IMR-90 (cell line): ENCODE measurements at places on chromosomes 13 and 19. TPM values are rescaled to one million over a fixed set of nuclear protein-coding genes. Genes with fewer than 3 reads are reported as not detected.

PKN1 gene
- total RNA-seq, result 39.4 and 41.4 TPM in 2 replicates

GRCh38 chr13:43760257-43760656 is 26.5 kb downstream of the ENOX1 start:
- no peak for DNase-seq
- no peaks in the 10 kb centered on the region for H3K36me3 ChIP-seq
- H3K4me1 ChIP-seq, result no peaks in the 10 kb centered on the region

GRCh38 chr19:9453953-9454352 is 18.6 kb upstream of the ZNF266 start:
- no peaks in the 10 kb centered on the region for H3K4me1 ChIP-seq
- H3K27ac ChIP-seq, result no peak overlapping the region
- no peak overlapping the region for H3K4me3 ChIP-seq
- no peaks in the 10 kb centered on the region for H3K36me3 ChIP-seq
- no peaks in the 10 kb centered on the region for H3K27me3 ChIP-seq

CLDN10 gene
- not detected in 2 replicates for total RNA-seq

DNA sequence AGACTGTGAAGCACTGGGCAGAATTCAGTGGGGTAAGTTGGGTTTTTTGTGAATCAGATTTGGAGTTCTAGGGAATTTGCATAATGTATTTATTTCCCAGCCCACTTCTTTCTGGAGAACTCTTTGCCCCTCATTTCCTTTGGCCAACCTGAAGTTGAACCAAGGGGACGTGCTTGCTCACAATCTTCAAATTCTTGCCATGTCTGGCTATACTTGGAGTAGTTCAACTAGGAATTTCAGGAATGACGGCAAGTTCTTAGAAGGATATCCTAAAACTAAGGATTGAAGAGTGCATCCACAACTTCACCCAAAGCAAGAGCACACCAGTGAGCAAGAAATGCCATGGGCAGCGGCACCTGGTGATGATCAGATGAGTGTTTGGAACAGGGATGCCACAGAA is 88.5 kb downstream of the TEX26 start:
- peaks cover 9% of the 10 kb centered on the region for H3K27me3 ChIP-seq
- H3K27ac ChIP-seq, result no peak overlapping the region
- DNase-seq, result no peak

- no peak overlapping the region for H3K27ac ChIP-seq
- H3K36me3 ChIP-seq, result no peaks in the 10 kb centered on the region
- DNase-seq, result no peak
Observed at GRCh38 chr13:88459331-88459730, 788.2 kb downstream of the SLITRK5 start.

TSC22D1 gene
- 30.8 and 52.2 TPM in 2 replicates for total RNA-seq

DNA sequence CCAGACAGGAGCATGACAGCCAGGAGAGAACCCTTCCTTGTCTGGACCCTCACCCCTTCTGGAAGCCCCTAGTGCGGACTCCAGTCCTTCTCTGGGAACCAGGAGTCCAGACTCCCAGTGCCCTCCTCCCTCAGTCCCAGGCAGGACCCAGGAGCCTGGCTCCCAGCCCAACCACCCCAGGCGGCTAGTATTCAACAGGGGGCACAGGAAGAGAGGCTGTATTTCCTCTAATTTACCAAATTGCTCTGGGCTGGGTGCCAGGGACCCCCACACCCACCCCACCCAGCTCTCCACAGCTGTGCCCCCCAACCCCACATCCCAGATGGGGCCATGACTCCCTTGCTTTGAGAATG is 3.3 kb downstream of the GRIN2D start:
- H3K36me3 ChIP-seq, result no peaks in the 10 kb centered on the region
- no peak for DNase-seq
- H3K4me1 ChIP-seq, result peaks cover 4% of the 10 kb centered on the region; the same call in 1 of the 2 replicates
- H3K4me3 ChIP-seq, result no peak overlapping the region
- H3K27ac ChIP-seq, result no peak overlapping the region

- no peak overlapping the region for H3K27ac ChIP-seq
- no peak for DNase-seq
- H3K4me1 ChIP-seq, result no peaks in the 10 kb centered on the region
- H3K4me3 ChIP-seq, result no peak overlapping the region
- H3K27me3 ChIP-seq, result no peaks in the 10 kb centered on the region
- no peaks in the 10 kb centered on the region for H3K36me3 ChIP-seq
Observed at GRCh38 chr13:33870046-33870668, 52.2 kb downstream of the RFC3 start.

- peak; percentile 79 for DNase-seq
- H3K4me3 ChIP-seq, result no peak overlapping the region
- peak overlapping the region; percentile 6; the same call in 1 of the 2 replicates for H3K27ac ChIP-seq
- H3K36me3 ChIP-seq, result peaks cover 4% of the 10 kb centered on the region
- H3K4me1 ChIP-seq, result peaks cover 3% of the 10 kb centered on the region; the same call in 1 of the 2 replicates
Observed at GRCh38 chr19:48819366-48819816, 8.6 kb upstream of the BCAT2 start.

GRCh38 chr19:13962699-13963602 is 10.6 kb downstream of the DCAF15 start:
- no peak overlapping the region for H3K27ac ChIP-seq
- H3K4me3 ChIP-seq, result no peak overlapping the region
- peak; percentile 60 for DNase-seq
- H3K27me3 ChIP-seq, result no peaks in the 10 kb centered on the region
- peaks cover 9% of the 10 kb centered on the region for H3K4me1 ChIP-seq
- peaks cover 40% of the 10 kb centered on the region for H3K36me3 ChIP-seq

DNA sequence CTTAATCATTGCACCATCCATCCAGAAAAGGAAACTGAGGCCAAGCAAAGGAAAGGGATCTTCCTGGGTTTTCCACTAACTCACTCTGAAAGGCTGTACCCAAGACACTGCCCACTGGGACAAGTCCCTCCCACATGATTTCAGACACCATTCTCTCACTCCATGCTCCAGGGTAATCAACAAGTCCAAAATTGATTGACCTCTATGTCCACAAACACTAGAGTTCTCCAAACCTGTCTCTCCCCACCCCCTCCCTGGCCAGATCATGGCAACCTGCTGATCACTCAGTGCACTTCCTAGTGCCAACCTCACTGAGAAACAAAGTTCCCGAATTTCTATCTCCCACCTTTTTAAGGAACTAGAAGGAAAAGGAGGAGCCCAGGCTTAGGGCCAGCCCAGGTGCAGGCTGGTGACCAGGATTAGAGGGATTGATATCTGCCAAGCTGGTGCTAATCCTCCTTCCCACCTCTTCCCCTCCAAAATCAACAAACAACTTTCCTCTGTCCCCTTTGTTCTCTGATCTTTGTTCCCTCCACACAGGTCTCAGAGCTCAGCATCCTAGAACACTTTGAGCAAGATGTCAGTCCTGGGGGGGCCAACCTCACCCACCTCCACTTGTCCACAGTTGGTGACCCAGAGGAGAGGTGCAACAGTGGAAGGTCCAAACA is 2.4 kb upstream of the CYP2A13 start:
- no peaks in the 10 kb centered on the region for H3K4me1 ChIP-seq
- no peak overlapping the region for H3K27ac ChIP-seq
- H3K36me3 ChIP-seq, result no peaks in the 10 kb centered on the region
- no peak for DNase-seq
- H3K4me3 ChIP-seq, result no peak overlapping the region
- peaks cover 2% of the 10 kb centered on the region for H3K27me3 ChIP-seq

GRCh38 chr19:4566402-4567051 is 7.0 kb upstream of the SEMA6B start:
- no peak for DNase-seq
- no peaks in the 10 kb centered on the region for H3K36me3 ChIP-seq
- H3K4me3 ChIP-seq, result no peak overlapping the region
- no peaks in the 10 kb centered on the region for H3K4me1 ChIP-seq
- no peak overlapping the region for H3K27ac ChIP-seq

GRCh38 chr13:99231721-99232120 is 26.5 kb downstream of the GPR18 start:
- H3K27me3 ChIP-seq, result no peaks in the 10 kb centered on the region
- no peak for DNase-seq
- H3K4me1 ChIP-seq, result peaks cover 16% of the 10 kb centered on the region
- no peak overlapping the region for H3K27ac ChIP-seq
- H3K36me3 ChIP-seq, result no peaks in the 10 kb centered on the region

DNA sequence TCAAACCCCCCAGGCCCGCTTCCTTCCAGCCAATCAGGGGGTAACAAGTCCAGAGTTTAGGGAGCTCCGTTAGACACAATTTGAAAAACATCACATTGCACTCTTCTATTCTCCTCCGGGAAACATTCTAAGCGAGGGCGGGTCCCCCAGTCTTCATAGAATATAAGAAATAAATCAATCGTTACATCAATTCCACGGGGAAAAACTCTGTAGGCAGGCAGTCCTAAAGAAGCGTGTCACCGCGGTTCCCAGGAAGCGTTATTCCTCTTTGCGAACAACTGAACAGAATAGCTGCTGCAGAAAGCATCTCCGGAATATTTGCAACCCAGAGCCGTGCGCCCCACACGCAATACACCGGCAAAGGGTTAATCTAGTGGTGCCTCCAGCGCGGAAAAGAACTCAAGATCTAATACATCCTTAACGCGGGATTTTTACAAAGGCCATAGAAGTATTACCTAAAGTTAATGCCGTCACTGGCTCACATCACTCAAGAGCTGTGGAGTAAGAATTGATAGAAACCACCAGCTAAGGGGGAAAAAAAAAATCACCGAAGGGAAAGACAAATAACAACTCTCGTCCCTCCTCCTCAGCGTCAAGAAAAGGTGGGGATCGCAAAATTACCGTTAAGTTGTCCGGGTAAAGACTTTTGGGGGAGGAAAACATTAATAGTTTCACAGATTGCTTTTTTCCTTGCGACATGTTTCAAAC is 65.1 kb downstream of the KCNRG start:
- DNase-seq, result peak; percentile 52
- H3K4me3 ChIP-seq, result peak overlapping the region; percentile 66
- no peaks in the 10 kb centered on the region for H3K4me1 ChIP-seq
- H3K27me3 ChIP-seq, result no peaks in the 10 kb centered on the region
- H3K27ac ChIP-seq, result peak overlapping the region; percentile 95
- no peaks in the 10 kb centered on the region for H3K36me3 ChIP-seq

- peaks cover 59% of the 10 kb centered on the region for H3K27me3 ChIP-seq
- no peak overlapping the region for H3K4me3 ChIP-seq
- no peaks in the 10 kb centered on the region for H3K36me3 ChIP-seq
- DNase-seq, result no peak
- H3K4me1 ChIP-seq, result no peaks in the 10 kb centered on the region
Observed at GRCh38 chr19:1770866-1771576, 17.7 kb downstream of the ONECUT3 start.

FBXO27 gene
- total RNA-seq, result under 0.01 and 0.18 TPM in 2 replicates

GRCh38 chr19:35533822-35534392 is 651 bp downstream of the GAPDHS start:
- no peaks in the 10 kb centered on the region for H3K36me3 ChIP-seq
- H3K4me3 ChIP-seq, result no peak overlapping the region
- no peak overlapping the region for H3K27ac ChIP-seq
- peaks cover 8% of the 10 kb centered on the region; the same call in 1 of the 2 replicates for H3K27me3 ChIP-seq
- peaks cover 7% of the 10 kb centered on the region; the same call in 1 of the 2 replicates for H3K4me1 ChIP-seq

DNA sequence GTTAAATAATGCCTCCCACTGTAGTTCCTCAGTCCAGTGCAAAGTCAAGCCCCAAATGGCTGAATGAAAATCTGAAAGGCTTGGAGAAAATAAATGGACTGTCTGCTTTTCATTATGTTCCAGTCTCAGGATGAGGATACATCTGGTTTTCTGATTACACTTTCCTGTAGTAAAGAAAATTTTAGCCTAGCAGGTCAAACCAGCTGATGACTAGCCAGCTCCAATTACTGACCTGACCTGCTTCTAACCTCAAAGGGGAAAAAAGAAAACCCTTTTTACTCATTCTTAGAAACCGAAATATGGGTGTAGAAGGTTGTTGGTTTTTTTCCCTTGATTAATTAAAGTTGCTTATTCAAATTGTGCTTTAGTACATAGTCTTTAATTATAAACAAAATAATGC is 418.4 kb downstream of the EFNB2 start:
- peak; percentile 77 for DNase-seq
- H3K36me3 ChIP-seq, result no peaks in the 10 kb centered on the region
- no peak overlapping the region for H3K4me3 ChIP-seq

ZIC5 gene
- not detected in 2 replicates for total RNA-seq

GRCh38 chr13:104872153-104872552 is 1663.3 kb downstream of the EFNB2 start:
- no peaks in the 10 kb centered on the region for H3K4me1 ChIP-seq
- DNase-seq, result no peak
- no peak overlapping the region for H3K4me3 ChIP-seq
- H3K36me3 ChIP-seq, result no peaks in the 10 kb centered on the region

GRK1 gene
- total RNA-seq, result not detected in 2 replicates

DNA sequence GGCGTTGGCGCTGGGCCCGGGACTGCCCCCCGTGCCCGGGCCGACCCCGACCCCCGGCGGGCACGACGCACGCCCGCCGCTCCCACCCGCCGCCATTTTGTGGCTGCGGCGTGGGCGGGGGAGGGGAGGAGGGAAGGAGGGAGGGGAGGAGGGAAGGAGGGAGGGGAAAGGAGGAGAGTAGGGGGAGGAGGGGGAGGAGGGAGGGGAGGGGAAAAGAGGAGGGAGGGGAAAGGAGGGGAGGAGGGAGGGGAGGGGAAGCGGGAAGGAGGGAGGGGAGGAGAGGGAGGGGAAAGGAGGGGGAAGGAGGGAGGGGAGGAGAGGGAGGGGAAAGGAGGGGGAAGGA is at the start of gene BTBD2:
Gene BTBD2, minus strand, starts transcription at position 107 of the 343 bp plus-strand sequence. Its CDS starts 11 bp downstream, at position 96.
- H3K27me3 ChIP-seq, result no peaks in the 10 kb centered on the region
- H3K27ac ChIP-seq, result peak within 1 kb of the TSS; percentile 92
- peak within 1 kb of the TSS; percentile 100 for H3K4me3 ChIP-seq
- peak; percentile 84 for DNase-seq
- peaks cover 3% of the 10 kb centered on the region for H3K36me3 ChIP-seq

MCEMP1 gene
- not detected in 2 replicates for total RNA-seq

CLDND2 gene
- not detected in 2 replicates for total RNA-seq

TNFSF13B gene
- total RNA-seq, result 0.54 and 0.56 TPM in 2 replicates

DNA sequence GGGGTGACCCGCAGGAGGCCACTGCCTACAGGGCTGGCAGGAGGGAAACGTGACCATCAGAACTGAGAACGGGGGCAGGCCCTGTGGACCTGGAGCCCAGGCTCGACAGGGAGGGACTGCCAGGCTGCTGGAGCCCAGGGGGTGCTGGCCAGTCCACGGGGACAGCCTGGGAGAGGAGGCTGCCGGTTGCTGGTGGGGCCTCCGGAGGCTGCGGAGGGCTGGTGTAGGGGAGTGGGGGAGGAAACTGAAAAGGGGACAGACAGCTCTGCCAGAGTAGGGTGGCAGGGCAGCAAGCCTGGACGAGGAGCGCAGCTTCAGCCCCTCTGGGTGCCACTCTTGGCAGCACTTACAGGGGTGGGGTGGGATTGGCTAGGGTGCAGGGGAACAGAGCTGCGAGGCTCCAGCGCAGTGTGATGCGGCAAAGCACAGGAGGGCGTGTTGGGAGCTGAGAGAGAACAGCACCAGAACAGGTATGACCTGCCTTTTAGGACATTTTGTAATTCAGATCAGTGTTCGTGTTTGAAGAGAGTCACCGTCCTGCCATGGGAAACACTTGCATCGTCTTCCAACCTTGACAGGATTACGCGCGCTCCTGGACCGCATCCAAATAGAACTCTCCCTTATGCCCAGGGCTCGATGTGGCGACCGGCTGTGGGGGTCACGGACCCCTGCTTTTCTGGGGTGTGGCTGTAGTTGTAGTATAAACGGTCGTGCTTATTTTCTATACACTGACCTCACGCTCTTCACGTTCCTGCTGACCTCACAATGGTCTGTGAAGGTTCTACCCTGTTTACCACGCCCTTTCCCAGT is 19.9 kb upstream of the ARHGEF7 start:
- H3K4me3 ChIP-seq, result no peak overlapping the region
- H3K36me3 ChIP-seq, result no peaks in the 10 kb centered on the region
- no peaks in the 10 kb centered on the region for H3K4me1 ChIP-seq
- DNase-seq, result no peak
